ENCODE measurements at places on chromosomes 12 and 14.
A peak's percentile ranks its signal among the peaks of the same experiment; 100 is the strongest.

DNA sequence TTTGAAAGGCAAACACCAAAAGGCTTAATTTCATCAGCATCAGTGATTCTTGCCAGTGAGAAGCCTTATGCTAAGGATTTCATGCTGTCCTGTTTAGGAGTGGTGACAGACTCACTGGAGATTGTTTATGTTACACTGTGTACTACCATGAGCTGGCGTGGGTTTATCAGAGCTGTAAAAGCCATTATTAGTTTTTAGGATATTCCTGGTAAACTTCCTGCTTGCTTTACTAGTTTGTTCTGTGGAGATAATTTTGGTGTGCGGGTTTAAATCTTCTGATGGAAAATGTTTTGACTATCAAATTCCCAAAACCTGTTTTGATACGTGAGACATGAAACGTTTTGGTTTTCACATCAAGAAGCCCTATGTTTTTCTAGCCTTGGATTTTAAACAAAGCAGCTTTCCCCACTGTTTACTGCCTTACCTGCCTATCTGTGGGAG is 15.2 kb downstream of the PPFIBP1 start:
- no peak for DNase-seq

GRCh38 chr12:42944516-42944915 is 355.0 kb upstream of the PRICKLE1 start:
- DNase-seq = no peak

DNA sequence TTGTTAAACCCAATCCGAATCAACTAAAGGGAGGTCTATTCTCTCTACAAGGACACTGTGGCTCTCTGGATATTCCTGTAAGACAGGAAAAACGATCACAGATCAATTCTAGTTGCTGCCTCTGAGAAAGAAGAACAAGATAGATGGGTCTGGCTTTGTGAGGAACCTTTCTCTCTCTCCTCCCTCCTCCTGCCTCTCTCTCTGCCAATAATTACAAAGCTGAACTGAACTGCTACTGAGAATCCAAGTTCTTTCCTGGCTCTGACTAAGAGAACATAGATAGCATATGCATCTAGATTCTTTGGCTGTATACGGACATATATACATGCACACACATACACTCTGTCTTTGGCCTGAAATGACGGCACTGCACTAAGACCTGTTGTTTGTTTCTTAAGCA is 27.6 kb downstream of the ETV6 start:
- no peak for DNase-seq

DNA sequence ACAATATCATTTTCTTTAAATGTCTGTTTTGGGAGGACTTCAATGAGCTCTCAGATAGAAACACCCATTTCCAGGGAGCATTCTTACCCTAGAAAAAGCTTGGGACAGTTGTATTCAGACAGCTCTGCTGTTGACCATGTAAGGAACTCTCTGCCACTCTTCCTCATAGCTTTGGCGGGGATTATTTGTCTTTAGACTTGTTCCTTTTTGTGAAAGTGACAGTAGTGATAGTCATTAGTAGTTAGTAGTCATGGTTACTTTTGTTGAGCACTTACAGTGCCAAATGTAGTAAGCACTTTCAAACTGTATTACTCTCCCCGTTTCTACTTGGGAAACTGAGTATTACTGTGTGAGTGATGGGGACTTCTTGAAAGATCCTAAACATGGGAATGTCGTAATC is 167.3 kb downstream of the RGS6 start:
- no peak for DNase-seq

DNA sequence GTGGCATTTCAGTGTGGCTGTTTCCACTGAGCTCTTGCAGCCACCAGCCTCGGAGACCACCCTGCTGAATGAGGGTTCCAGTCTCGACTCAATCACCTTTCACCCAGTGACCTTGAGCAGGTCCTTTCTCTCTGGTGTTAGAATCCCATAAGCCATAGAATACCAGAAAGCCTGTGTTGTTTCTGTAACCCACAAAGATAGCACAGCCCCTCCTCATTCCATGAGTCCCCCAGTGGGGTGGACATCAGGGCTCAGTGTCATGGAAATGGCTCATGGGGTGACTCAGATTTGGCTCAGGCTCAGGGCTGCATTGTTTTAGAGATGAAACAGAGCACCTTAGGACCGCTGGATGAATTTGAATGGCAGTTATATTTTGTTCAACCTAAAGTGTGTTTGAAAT is 171.5 kb downstream of the PTPN11 start:
- no peak for DNase-seq

DNA sequence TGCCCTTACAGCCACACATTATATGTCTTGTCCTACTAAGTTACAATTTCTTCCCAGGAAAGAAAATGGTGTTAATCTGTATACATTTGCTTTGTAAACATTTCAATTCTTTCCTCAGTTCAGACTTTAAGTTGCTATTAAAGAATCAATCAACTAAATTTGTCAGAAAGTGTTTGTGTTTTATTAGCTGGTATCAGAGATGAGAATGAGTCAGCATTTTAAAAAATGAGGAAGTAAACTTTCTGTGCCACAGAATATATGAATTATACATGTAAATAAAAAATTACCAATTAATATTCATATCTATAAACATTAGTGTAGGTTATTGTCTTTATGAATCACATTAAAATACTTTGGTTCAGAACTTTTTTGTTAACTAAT is 82.0 kb downstream of the LMO3 start:
- no peak for DNase-seq

DNA sequence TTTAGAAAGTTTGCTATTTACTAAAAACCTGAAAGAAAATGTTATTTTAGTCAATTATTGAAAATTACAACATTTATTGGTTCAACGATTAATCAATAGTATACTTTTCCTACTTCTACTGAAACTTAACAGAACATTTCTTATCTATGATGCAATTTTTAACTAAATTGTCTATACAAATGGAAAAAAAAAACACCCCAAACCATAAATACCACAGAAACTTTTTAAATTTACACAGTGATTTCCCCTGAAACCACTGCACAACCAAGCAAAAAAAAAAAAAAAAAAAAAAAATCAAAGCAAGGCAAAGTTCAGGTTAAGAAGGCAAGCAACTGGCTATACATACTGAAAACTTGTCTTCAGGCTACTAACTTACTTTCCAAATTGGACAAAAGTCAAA is 71.9 kb upstream of the POC1B start:
- DNase-seq = no peak

DNA sequence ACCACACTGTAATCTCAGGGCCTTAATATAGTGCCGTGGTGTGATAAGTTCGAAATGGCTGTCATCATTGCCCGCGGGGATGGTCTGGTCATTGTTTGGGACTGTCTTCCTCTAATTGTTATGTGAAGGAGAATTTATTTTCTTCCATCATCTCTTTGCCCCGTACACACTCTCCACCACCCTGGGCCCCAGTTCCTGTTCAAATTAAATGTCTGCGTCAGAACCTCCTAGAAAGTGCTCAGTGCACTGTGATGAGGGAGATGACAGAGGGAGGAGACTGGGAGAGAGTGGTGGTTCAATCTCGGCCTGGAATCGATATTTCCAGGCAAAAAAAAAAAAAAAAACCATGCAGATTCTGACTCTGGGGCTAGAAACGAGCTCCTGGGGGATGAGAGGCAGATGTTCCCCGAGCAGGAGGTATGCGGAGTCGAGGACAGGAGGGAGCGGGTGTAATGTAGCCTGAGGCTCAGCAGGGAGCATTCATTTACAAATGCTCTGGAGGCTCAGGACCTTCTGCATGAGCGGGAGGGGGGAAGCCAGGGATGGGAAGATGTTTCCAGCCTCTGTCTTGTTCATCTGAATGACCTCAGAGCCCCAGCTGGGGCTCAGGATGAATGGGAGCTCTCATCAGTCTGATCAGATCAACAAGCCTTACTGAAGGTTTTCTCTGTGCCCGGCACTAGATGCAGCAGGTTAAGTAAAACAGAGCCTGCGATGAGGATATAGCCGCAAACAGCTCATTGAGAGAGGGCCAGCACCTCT is 219.5 kb downstream of the TBX5 start:
- no peak for DNase-seq

DNA sequence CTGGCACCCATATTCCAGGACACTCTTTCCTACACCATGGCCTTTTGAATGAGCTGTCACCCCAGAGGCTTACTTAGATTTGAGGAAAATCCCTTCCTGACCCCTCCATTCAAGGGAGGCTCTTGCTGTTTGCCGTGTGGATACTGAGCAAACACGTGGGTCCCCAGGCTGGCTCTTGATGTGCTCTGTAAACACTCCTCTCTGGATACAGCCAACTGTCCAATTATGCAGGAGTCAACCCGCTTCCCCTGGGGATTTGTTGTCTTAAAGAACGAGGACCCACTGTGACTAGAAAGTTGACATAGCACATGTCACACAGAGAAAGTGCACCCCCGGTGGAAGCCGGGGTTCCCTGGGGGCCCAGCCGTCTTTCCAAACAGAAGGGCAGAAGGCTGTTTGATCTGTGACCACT is 75.8 kb upstream of the CEP83 start:
- no peak for DNase-seq

- no peak for DNase-seq
Observed at GRCh38 chr14:88321692-88322503, 1.2 kb downstream of the KCNK10 start.

- no peak for DNase-seq
Observed at GRCh38 chr12:84811291-84811690, 101.3 kb downstream of the SLC6A15 start.

DNA sequence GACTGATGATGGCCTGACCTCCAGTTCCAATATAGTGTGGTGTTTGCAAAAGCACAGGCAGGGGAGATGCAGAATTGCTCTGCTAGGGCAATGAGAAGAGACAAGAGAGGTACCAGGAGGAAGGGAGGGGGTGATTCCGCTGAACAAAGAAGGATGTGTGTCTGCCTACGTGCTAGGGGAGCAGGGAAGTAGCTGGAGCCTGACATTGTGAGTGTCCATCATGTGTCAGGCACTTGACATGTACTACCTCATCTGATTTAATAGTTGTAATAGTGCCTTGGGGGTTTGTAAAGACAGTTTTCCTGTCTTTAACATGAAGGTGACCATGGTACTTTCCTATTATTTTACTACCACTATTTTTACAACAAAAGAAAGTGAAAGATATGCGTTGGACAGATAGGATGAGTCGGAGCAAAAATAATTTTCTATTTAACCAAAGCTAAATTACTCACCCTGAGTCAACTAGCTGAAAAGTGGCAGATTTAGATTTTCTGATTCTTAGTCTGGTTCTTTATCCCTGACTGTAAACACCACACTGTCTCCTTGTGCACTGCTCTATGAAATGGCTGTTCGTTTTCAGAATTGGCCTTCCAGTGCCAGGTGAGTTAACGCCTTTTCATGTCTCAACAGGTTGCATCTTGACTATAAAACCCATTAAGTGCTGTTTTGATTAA is 33.7 kb upstream of the TEAD4 start:
- DNase-seq = no peak

DNA sequence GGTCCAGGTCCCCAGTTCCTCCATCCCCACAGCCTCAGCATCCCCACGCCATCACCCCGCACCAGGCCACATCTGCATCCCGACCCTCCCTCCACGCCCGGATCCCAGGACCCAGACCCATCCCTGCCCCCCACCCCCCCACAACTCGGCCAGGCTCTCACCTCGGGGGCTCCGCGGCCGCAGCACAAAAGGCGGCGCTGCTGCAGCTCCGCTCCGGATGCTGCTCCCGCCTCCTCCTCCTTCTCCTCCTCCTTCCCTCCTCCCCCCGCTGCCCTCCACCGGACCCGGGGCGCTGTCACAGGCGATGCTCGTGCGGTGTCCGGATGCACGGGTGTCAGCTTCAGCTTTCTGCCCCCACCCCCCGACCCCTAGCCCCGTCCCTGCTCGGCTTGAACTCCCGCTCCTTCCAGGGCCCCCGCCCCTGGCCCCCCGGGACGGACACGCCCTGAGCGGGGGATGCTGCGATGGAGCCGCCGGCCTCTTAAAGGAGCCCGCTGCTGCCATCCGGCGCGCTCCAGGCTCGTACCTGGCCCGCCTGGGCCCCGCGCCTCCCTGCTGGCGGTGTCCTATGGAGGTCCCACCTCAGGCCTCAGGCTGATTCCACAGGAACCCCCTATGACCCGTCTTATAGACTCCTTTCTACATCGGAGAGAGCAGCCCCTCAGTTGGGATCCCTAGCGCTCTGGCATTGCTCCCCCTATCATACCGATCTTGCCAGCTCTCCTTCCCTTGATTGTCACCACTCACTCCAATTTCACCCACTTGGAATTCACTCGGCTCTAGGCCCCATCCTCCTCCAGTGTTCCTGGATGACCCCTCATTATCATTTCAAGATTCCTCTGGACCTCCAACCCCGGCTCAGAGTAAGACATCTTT is at the start of gene MAP3K12:
Gene MAP3K12 (minus strand): TSS at position 193 of the 876 bp plus-strand sequence. CDS start 12,067 bp downstream, outside the sequence.
- DNase-seq = peak; percentile 83

- DNase-seq = no peak
Observed at GRCh38 chr12:79384551-79384950, 306.2 kb downstream of the PAWR start.

GRCh38 chr12:121804417-121805111 is 755 bp downstream of the SETD1B start:
- DNase-seq = no peak

DNA sequence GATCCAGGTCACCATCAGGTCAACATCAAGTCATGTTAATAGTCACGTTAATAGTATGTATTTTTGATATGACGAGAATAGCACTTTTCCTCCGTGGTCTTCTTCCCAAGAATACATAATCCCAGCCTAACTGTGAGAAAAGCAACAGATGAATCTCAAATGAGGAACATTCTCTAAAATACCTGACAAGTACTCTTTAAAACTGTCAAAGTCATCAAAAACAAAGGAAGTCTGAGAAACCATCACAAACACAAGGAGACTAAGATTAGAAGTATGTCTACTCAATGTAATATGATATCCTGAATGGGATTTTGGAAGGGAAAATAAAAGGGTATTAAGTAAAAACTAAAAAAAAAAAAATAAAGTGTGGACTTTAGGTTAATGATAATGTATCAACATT is 36.8 kb upstream of the GLIPR1 start:
- DNase-seq = no peak
